ENCODE measurements at places on chromosomes 7 and 10. TPM values are rescaled to one million over a fixed set of nuclear protein-coding genes. Genes with fewer than 3 reads are reported as not detected.

NYAP1 gene
- 0.16 TPM for total RNA-seq

DNAJC12 gene
- total RNA-seq, result 5.4 TPM

HOXA1 gene
- 0.13 TPM for total RNA-seq

TMEM213 gene
- not detected for total RNA-seq

GPR26 gene
- total RNA-seq, result not detected

ZNF239 gene
- 2.0 TPM for total RNA-seq

GATA3 gene
- total RNA-seq, result 0.83 TPM

PRF1 gene
- 2.2 TPM for total RNA-seq

SLC16A9 gene
- 0.48 TPM for total RNA-seq
